DMS79 (cell line): ENCODE measurements at places on chromosomes 16 and 17.

- DNase-seq = no peak
These were observed 541 bp downstream of the ACACA start for GRCh38 chr17:37405955-37406634.

DNA sequence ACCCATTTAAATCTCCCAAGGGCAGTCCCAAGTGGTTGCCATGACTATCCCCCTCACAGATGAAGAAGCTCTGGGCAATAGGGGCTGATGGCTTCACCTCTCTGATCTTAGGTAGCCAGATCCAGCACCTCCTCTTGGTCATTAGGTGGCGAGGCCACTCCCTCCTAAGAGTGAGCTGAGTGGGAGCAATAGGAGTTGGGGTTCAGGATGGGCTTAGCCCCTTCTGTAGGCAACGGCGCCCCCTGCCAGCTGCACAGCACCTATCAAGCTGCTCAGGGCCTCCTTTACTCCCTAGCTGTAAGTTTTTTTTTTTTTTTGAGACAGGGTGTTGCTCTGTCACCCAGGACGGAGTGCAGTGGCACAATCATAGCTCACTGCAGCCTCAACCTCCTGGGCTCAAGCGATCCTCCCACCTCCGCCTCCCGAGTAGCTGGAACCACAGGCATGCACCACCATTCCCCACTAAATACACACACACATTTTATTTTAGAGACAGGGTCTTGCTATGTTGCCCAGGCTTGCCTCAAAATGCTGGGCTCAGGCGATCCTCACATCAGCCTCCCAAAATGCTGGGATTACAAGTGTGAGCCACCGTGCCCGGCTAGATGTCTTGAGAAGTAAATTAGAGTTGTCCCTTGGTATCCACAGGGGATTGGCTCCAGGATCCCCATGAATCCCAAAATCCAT is 3.5 kb upstream of the RRAD start:
- DNase-seq = no peak

- DNase-seq = no peak
These were observed 24.3 kb upstream of the GSG1L start for GRCh38 chr16:28087675-28088300.

DNA sequence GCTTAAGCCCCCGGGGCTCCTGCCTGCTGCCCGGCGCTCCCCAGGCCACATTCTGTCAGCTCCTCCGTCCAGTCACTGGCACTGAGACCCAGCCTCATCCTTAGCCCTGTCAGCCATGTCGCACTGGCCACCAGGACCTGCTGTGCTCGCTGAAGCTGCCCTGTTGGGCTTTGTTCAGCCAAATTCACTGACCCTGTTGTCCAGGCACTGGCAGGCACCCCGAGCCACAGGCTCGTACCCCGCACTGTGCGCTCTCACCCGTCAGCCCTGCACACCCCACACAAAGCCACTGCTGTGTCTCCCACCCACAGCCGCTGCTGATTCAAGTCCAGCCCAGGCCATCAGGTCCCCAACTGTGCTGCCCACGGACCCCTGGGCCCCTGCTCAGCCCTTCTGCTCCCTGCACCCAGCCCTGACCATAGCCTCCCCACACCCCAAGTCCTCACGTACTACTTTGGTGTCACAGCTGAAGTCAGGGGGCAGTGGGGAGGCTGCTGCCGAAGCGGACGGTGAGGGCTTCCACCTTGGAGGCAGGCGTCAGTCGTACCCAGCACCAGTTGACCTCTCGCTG is 131.5 kb upstream of the CHMP6 start:
- DNase-seq = no peak

GRCh38 chr16:17246974-17247732 is 223.6 kb downstream of the XYLT1 start:
- DNase-seq = peak; percentile 76

DNA sequence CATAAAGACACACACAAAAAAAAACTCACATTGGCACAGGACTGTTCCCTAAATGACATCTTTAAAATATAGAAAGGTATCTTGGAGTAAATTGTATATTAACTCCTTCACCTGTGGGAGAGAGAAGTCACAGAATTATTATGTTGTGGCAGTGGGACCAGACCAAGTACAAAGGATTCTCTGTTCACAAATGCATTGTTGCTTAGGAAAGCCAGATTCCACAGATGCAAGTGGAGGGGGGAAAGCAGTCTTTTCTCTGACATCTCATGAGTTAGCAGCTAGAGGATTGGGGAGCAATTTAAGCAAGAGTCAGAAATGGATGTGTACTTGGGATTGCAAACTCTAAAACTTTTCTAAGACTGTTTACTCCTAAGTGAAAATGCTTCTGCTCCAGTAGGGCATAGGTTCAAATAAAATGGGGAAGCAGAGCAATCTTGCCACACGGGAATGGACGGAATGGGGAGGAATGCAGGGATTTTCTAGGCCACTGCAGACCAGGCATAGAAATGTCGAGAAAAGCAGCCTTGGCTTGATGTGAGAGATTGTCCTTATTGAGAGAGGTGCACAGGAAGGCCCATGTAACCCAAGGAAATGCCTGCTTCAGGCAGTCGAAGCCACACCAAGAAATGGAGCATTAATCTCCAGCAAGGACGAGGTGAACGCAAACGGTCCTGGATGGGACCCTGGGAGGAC is 4.1 kb upstream of the PMP22 start:
- DNase-seq = no peak

- DNase-seq = no peak
These were observed 1.6 kb upstream of the MRPL58 start for GRCh38 chr17:75010683-75011400.
